ENCODE measurements at places on chromosomes 13 and 19.

- no peak for DNase-seq
Measured at GRCh38 chr19:41324921-41325639, 15.1 kb downstream of the CCDC97 start.

DNA sequence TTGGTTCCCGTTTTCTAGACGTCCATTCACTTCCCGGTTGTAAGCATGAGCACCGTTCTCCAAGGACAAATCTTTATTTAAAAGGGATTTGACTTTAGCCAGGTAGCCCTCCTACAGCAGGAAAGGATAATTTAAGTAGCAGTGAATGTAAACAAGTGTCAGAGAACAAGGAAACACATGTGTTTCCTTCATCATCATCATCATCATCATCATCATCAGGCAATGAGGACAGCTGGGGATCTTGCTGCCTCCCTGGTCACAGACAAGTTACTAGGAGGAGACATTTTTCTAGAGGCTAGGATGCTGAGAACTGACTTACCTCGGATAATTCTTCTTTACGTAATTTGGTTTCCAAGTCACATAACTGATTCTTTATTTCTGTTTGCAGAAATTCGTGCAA lies 14.3 kb downstream of the DNMT1 start:
- DNase-seq = no peak

- DNase-seq = no peak
Measured at GRCh38 chr19:8161135-8161646, 11.8 kb upstream of the FBN3 start.

GRCh38 chr19:42285988-42286348 lies 16.0 kb upstream of the PRR19 start:
- no peak for DNase-seq

- no peak for DNase-seq
Measured at GRCh38 chr19:55188625-55189024, 8.5 kb upstream of the SYT5 start.

DNA sequence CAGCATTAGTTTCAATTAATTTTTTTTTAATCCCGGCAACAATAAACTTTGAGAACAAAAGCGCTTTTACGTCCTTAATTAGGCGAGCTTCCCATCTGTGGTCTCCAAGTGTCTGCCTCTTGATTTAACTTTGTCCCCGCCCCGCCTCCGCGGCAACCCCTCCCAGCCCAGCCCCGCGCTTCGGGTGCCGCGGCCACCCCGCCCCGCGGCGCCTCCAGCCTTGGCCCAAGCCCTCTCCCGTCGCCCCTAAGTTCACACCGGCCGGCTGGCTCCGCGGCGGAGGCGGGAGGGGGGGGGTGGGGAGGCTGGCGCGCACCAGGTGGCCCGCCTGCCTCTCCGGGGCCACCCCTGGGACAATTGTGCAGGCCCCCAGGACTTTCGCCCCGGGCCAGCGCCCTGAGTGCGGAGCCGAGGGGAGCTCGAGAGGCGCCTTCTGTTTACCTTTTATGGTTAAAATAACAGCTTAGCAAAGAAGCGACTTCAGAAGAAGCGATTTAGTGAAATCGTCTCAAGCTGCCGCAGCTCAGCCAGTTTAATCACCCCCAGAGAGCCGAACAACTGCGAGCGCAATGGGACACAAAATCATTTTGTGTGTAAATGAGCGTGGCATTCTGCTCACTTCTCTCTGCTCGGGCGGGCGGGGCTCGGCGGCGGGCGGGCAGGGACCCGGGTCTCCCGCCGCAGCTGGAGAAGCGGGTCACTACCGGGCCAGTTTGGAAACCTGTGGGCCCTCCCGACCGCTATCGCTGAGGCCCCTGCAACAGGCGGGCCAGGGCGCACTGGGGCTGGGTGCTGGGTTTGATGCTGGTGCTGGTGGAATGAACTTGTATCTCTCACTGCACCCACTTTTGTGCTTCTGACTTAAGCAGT lies 1.4 kb downstream of the KCTD15 start:
- DNase-seq = no peak

GRCh38 chr19:6602729-6603114 lies 11.8 kb upstream of the CD70 start:
- DNase-seq = no peak

DNA sequence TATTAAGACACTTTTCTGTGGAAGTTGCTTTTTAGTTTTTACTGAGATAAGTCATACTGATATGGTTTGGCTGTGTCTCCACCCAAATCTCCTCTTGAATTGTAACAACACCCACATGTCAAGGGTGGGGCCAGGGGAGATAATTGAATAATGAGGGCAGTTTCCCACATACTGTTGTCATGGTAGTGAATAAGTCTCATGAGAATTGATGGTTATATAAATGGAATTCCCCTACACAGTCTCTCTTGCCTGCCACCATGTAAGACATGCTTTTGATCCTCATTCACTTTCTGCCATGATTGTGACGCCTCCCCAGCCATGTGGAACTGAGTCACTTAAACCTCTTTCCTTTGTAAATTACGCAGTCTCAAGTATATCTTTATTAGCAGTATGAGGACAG lies 1340.4 kb downstream of the SLITRK5 start:
- no peak for DNase-seq

- DNase-seq = no peak
Measured at GRCh38 chr13:23460309-23460708, 26.8 kb upstream of the SACS start.

GRCh38 chr13:31168166-31168565 lies 6.5 kb upstream of the HSPH1 start:
- no peak for DNase-seq

DNA sequence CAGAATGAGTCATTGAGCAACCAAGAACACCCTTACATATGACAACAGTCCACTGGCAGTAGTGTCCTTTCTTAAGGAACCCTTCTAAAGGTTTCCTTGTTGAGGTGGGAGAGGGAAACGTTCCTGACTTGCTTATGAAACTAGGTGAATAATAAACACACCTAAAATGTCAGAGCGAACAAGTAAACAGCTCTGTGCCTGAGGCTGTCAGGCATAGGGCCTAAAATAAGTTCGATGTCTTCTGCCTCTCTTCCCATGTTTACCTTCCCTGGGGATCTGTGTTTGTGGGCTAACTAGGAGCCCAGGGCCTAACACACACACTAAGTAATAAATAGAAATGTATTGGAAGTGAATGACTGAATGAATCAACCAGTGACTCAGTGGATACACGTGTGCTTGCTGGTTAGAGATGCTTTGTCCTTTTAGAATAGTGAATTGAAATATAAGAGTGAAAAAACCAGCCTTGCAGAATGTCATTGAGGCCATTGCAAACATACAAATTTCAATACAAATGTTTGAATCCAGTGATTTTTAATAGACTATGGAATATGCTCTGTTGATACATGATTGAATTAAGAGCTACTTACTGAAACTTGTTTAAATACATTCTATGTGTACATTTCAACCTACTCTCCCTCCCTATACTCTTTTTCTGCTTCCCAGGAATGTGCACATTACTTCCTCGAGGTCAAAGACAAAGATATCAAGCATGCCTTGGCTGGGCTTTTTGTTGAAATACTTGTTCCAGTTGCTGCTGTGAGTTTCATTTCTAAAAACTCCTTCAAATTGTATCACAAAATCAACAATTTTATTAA lies 102.9 kb downstream of the FRY start:
- no peak for DNase-seq

GRCh38 chr19:16521715-16522289 lies 20.4 kb downstream of the CHERP start:
- no peak for DNase-seq

DNA sequence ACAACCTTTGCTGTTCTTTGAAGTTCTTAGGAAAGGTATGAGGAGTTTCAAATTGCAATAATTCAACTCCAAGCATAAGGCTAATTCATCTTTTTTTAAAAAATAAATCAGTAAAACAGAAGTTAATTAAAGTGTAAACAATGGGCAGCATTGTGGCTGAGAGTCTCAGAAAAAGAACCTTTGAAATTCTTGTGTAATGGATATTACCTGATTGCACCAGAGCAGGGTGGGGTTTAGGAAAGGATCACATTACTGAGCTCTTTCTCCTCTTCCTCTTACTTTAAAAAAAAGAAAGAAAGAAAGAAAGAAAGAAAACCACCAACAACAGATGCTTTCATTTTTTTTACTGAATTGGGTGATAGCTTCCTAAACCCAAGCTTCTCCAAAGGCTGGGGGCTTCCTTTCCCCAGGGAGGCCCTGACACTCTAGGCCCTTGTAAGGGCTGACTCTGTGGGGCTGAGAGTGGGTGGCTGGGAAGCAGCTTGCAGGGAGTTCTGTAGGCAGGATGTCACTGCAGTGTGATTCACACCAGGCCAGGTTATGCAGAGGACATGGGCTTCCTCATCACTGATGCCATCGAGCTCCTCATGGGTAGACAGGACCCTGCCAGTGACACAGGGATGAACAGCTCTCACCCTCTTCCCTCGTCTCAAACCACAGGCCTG lies 564.5 kb downstream of the FGF9 start:
- no peak for DNase-seq

GRCh38 chr13:73065665-73066340 lies 7.0 kb downstream of the KLF5 start:
- DNase-seq = no peak

DNA sequence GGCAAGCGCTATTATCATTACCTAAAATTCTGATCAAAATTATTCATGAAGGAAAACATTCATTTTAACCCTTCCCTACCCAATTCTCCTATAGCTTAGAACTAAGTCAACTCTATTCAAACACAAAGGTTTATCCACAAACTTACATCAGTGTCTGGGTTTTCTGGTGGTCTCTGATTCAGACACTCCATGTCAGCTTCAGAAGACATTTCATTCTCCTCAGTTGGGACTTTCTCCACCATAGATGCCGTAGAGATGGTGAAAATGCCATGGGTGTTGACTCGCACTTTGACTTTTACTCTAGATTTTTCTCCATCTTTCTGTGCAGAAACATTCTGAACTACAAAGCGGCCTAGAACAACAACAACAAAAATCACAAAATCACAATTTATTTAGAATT lies 16.3 kb downstream of the HSPH1 start:
- no peak for DNase-seq

GRCh38 chr13:50244713-50245574 lies 229.7 kb downstream of the KCNRG start:
- no peak for DNase-seq

GRCh38 chr13:21913010-21913409 lies 242.1 kb downstream of the FGF9 start:
- no peak for DNase-seq

GRCh38 chr13:65860306-65860705 lies 1369.8 kb downstream of the PCDH9 start:
- no peak for DNase-seq

GRCh38 chr19:3520166-3521103 lies 14.3 kb downstream of the FZR1 start:
- no peak for DNase-seq

DNA sequence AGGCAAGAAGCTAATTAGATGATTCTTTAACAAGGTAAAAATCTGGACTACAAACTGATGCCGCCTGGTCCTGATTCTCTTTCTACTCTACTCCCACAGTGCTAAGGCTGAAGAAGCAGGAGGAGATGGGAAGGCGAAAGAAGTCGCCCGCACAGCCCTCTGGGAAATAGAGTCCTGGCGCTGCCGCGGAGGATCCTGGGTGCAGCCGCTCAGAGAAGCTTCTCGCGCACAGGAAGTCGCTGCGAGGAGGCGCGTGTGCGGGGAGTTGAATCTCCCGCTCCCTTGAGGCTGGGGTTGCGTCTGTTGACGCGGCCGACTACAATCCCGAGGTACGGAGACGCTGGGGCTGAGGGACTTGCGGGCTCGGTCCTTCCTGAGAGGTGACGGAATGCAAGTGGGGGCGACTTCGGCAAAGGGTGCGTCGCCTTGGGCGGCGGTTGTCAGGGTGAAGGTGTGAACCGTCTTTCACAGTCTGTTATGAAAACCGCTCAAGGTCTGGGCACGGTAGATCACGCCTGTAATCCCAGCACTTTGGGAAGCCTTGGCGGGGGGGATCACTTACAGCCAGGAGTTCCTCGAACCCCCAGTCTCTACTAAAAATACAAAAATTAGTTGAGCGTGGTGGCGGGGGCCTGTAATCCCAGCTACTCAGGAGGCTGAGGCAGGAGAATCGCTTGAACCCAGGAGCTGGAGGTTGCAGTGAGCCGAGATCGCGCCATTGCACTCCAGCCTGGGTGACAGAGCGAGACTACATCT lies at the start of gene ZNF473:
Gene ZNF473 (plus strand): TSS at position 212 of the 756 bp plus-strand sequence. CDS start 5,078 bp downstream, outside the sequence.
- DNase-seq = peak; percentile 67

DNA sequence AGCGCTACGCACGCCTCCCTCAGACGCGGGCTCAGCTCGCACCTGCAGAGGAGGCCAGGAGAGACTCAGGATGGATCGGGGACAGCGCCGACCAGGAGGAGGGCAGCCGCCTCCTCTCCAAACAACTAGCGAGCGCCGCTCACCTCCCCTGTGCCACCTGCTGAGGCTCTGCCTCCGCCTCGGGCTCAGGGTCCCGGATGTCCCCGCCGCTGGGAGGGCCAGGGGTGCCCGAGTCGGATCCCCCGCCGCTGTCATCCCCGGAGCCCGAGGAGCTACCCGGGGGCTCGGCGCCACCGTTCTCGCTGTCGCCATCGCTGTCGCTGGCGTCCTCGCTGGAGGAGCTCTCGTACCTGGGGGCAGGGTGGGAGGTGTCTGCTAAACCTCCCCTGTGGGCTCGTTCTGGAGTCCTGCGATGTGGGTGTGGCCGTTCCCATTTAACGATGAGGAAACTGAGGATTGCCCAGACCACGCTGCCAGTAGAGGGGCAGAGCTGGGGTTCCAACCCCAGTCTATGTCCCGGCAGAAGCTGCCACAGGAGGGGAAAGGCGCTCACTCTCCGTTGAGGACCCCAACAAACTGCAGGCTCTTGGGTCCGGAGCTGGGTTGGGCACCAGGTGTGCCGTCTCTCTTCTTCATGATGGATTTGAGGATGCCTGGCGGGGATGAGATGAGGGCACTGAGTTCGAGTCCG lies 9.2 kb downstream of the KANK3 start:
- DNase-seq = no peak

- peak; percentile 78 for DNase-seq
Measured at GRCh38 chr13:73870970-73871935, 263.0 kb downstream of the KLF12 start.

DNA sequence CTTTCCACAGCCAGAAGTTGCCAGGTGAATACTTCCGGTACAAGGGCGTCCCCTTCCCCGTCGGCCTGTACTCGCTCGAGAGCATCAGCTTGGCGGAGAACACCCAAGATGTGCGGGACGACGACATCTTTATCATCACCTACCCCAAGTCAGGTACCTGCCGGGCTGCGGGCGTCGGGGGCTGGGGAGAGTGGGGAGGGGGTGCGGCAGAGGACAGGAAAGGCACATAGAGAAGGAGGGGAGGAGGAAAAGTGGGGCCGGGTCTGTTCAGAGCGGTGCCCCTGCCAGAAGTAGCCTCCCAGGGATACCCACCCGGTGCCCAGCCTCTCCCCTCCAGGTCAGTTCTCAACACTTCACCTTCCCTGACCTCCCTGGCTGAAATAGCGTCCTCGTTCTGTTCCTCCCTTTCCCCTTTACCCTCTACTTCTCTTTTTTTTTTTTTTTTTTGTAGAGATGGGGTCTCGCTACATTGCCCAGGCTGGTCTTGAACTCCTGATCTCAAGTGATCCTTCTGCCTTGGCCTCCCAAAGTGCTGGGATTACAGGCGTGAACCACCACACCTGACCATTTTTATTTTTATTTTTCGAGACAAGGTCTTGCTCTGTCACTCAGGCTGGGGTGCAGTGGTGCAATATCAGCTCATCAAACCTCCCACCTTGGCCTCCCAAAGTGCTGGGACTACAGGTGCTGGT lies 24.1 kb downstream of the SULT2B1 start:
- DNase-seq = no peak

All from AG04449 (cell line).